Activated CD4-positive, alpha-beta memory T cell treated with anti-CD3 and anti-CD28 coated beads for 36 hours (primary cell): ENCODE measurements at places on chromosomes 1 and 21. TPM values are rescaled to one million over a fixed set of nuclear protein-coding genes. Genes with fewer than 3 reads are reported as not detected.

Gene PSRC1
- total RNA-seq = 14.9 TPM

DNA sequence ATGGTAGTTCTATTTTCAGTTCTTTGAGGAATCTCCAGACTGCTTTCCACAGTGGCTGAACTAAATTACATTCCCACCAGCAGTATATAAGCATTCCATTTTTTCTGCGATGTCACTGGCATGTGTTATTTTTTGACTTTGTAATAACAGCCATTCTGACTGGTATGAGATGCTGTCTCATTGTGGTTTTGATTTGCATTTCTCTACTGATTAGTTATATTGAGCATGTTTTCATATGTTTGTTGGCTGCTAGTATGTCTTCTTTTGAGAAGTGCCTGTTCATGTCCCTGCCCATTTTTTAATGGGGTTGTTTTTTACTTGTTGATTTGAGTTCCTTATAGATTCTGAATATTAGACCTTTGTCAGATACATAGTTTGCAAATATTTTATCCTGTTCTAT, 87.9 kb downstream of the RPS6KC1 start:
- no peaks in the 10 kb centered on the region for H3K27me3 ChIP-seq
- H3K4me3 ChIP-seq = no peak overlapping the region

DNA sequence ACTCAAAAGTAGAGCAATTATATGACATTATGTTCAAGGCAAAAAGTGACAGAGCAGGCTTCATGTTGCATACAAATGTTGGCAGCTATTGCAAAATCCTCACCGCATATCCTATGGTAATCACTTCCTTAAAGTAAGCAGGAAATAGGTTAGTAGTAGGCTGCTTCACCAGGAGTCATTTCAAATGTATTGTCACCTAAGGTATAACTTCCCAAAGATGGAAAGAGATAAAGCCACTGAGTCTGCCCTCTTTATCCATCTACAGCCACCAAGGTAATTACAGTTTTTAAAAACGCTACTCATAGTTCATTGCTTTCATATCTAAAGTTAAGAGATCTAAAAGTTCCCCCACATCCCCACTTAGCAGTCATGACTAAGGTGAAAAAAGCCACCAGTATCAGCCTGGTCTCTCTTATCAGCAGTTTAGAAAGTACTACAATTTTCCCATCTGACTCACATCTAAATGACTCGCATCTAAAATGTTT, 31.6 kb upstream of the UBE2U start:
- H3K4me1 ChIP-seq = peaks cover 21% of the 10 kb centered on the region
- no peak overlapping the region for H3K4me3 ChIP-seq
- no peak overlapping the region for H3K27ac ChIP-seq
- H3K36me3 ChIP-seq = no peaks in the 10 kb centered on the region

DNA sequence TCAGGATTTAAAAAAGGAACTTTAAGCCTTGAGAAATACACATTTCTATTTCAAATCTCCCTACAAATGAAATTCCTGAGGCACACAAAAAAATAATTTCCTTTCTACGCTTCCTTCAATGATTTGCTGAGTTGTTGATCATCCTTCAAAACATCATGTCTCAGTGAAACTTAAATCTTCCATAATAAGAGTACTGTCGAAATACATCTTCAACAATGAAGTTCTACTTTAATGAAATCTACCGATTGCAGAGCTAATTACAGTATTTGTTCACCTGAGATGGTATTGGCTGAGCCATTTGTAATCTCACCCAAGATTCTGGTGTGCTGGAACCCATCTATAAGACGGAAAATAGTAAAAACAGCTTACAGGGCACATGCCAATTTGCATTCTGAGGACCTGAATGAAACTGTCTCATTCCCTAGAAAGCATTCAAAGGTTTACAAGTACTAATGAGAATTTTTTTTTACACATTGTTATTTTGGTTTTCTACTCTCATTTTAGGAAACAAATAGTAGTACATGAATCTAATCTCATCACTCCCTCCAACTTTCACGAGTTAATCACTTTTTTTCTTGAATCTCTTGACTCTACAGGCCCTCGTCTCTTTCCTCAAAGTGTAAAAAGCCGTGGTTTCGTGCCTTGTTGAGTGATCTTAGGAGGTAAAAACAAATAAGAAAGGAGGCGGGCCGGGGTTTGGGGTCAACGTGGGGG, 1.1 kb downstream of the CHML start:
- peaks cover 22% of the 10 kb centered on the region for H3K36me3 ChIP-seq
- H3K4me1 ChIP-seq = peaks cover 44% of the 10 kb centered on the region
- H3K4me3 ChIP-seq = peak overlapping the region; percentile 85
- peak overlapping the region; percentile 57 for H3K27ac ChIP-seq

DNA sequence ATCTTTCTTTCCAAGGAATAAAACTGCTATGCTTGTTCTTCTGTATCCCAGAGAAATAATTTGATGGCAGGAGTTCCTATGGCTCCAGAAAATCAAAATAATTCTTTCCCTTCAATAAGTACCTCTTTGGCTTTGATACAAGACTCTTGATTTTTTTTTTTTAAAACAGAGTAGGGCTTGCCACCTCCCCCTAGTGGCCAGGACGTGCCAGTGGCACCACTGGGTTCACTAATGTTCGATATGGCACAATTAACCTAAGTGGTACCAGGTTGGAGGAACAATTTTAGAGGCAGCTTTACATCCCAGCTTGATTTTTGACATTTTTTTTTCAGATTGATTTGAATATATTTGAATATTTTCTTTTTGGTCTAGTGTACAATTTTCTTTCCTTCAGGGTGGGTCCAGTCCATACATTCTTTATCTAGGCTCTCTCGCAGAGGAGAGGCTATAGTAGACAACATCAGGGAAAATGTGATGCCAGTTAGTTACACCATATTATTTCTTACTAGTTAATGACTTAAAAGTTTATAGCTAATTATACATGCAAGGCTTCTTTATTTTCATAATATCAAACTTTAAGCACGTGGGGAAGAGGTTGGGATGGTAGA, 330.9 kb downstream of the S1PR1 start:
- no peak overlapping the region for H3K4me3 ChIP-seq
- no peak overlapping the region for H3K27ac ChIP-seq
- no peaks in the 10 kb centered on the region for H3K36me3 ChIP-seq
- peaks cover 2% of the 10 kb centered on the region for H3K27me3 ChIP-seq

GRCh38 chr1:81974883-81975555, 174.3 kb downstream of the ADGRL2 start:
- no peak for DNase-seq
- no peaks in the 10 kb centered on the region for H3K4me1 ChIP-seq
- H3K4me3 ChIP-seq = no peak overlapping the region

Gene STUM
- total RNA-seq = not detected

Gene KCNJ6
- not detected for total RNA-seq
